ENCODE measurements at places on chromosomes 1 and 21.

GRCh38 chr21:15190837-15191236, 126.0 kb upstream of the NRIP1 start:
- DNase-seq = no peak

- no peak for DNase-seq
Measured at GRCh38 chr1:89989799-89990198, 5.1 kb upstream of the ZNF326 start.

GRCh38 chr21:33854604-33855003, 61.0 kb downstream of the ATP5PO start:
- DNase-seq = no peak

- no peak for DNase-seq
Measured at GRCh38 chr1:74485622-74486021, 26.8 kb downstream of the LRRC53 start.

- no peak for DNase-seq
Measured at GRCh38 chr1:102861247-102861646, 247.1 kb downstream of the COL11A1 start.

DNA sequence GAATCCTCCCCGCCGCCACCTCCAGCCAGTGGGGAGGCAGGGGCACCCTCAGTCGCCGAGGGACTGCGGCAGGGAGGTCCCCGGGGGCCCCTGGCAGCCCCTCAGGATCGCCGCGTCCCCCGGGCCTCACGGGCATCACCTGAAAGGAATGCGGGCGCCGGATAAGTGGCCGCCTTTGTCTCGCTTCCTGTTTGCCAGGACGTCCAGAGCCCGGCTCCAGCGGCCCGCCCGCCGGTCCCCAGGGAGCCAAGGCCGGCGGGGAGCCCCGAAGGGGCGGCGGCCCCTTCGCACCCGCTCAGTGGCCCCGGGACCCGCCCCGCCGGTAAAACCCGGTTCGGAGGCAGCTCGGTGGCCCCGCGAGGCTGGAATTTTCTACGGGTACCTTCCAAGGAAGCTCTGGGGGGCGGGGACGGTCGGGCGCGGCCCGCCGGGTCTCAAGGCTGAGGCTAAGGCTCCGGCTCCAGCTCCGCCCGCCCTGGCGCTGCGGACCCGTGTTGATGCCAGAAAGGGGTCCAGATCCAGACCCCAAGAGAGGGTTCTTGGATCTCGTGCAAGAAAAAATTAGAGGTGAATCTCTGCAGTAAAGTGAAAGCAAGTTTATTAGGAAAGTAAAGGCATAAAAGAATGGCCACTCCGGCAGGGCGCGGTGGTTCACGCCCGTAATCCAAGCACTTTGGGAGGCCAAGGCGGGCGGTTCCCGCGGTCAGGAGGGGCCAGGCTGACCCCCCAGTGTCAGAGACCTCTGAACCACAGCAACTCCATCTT, 12.6 kb downstream of the TINAGL1 start:
- no peak for DNase-seq

- DNase-seq = no peak
Measured at GRCh38 chr21:39014747-39015146, 168.5 kb downstream of the PSMG1 start.

GRCh38 chr1:10759413-10760200, 36.8 kb downstream of the CASZ1 start:
- no peak for DNase-seq

DNA sequence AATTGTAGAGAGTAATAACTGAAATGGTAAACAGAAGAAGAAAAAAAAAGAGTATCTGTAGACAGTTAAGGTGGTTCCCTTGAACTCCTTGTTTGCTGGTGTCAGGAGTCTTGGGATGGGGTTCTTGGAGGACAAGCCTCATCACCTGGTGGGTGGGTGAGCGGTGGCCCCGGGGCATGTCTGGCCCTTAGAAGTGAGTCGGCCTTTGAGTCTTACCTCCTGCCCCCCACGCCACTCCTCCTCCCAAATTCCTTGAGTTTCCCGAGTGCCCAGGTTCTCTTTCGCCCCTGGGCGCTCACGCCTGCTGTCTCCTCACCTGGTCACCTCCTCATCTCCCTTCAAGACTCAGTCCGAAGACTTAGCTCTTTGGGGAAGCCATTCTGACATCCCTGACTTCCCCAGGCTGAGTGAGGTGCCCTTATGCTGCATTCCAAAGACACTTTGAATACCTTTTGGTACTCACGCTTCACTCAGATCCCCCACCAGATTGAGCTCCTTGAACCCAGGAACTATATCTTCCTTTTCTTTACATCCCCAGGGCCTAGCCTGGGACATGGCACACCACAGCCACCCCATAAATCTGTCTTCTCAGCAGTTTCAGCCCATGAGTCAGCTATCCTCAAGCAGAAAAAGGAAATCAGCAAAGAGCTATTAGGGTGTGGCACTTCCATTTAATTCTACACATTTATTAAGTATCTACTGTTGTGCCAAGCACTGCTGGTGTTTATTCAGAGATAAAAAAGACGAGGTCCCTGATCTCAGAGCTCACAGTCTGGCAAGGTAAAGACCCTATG, 13.5 kb upstream of the IKBKE start:
- DNase-seq = no peak

- no peak for DNase-seq
Measured at GRCh38 chr21:16085421-16085820, 355.6 kb downstream of the USP25 start.

DNA sequence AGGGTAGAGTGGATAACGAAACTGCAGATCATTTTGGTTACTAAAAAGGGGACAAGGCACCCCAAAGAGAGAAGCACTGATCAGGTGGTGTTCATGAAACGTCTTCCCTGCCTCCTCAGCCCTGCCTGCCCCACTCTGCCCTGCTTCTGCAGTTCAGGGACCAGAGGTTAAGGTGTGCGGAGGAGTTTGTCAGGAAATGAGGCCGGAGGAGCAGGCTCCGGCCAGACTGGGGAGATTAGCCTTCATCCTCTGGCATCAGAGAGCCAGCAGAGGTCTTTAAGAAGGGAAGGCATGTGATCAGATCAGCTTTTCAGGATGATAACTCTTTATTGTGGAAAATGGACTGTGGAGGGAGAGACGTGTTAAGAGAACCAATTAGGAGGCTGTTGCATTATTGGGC, 291.9 kb upstream of the NR5A2 start:
- DNase-seq = no peak

DNA sequence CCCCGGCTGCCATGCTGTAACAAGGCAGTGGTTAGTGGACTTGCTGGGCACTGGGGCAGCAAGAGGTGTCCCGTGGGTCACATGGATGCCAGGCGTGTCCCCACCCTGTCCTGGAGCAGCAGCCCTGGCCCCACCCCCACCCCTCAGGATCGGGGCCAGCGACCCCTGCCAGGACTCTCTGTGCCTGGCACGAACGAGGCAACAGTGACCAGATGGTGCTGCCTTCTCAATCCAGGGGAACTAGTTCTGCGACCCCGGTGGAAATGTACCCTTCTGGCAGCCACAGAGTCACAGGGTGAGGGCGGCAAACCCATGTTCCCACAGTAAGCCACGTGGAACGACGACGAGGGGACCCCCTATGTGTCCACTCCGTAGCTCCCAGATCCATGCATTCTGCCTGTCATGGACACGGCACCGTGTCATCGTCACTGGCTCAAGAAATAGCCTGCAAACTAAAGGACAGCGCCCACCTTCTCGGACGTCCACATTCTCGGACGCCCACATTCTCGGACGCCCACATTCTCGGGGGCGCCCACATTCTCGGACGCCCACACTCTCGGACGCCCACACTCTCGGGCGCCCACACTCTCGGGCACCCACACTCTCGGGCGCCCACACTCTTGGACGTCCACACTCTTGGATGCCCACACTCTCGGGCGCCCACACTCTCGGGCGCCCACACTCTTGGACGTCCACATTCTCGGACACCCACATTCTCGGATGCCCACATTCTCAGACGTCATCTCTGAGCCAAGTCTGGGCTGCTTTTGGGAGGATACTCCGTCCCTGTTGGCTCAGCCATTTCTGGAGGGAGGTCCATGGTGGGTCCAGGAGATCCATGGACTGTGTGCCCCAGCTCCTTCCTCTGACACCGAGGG, 19.6 kb upstream of the ACTRT2 start:
- no peak for DNase-seq

DNA sequence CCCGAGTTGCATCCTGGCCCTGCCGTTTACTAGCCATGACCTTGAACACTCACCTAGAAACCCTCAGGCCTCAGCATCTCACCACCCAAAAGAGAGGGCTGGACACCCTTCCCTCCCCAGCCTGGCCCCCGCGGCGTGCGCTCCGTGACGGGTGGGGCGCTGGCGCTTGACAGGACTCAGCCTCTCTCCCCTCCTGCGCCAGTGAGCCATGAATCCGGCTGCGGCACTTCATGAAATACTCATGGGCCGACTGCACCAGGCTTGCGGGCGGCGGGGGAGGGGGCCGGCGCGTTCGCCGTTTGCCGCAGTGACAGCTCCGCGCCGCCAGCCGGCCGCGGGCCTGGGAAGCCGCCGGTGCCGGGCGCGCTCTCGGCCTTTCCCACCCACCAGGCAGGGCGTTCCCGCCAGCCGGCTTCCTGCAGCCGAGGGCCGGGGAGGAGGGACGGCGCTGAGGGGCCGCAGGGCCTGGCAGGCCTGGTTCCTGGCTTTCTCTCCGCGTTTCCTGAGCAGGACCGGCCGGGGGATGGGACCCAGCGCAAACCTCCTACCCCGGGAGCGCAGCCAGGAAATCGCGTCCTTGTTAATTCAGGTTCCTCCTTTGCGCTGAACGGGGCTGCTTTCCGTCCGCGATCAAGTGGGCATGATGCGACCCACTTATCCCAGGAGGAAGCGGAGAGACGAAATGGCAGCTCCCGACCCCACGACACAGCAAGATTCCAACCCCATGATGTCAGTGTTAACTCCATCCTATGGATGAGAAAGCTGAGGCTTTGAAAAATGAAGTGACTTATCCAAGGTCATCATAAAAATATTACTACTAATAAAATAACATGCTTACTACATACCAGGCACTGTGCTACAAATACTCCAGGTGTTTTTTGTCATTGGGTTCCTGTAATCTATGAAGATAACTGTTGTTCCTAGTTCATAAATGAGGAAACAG, 9.1 kb upstream of the LUZP1 start:
- peak; percentile 45 for DNase-seq

DNA sequence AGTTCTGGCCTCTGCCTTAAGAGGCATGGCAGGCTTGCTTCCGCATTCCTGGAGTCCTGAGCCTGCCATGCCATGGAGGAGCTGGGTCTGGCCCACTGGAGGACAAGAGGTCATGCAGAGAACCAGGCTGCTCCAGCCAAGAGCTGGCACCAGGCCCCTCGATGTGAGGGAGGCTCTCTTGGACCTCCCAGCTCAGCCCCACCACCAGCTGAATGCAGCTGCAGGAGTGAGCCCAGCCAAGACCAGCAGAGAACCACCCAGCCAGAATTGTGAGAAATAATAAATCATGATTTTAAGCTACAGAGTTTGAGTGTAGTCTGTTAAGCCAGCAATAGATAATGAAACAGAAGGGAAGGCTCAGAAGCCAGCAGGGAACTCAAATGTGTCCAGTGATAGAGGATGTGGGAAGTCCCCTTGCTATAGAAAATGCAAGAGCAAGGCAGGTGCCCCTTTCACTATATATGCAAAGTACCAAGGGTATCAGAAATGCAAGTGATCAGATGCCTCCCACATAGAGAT, 118.4 kb downstream of the HIVEP3 start:
- DNase-seq = no peak

GRCh38 chr1:15171271-15171908, 17.8 kb downstream of the TMEM51 start:
- DNase-seq = no peak

GRCh38 chr1:23667411-23667810, 24.2 kb upstream of the RPL11 start:
- no peak for DNase-seq

DNA sequence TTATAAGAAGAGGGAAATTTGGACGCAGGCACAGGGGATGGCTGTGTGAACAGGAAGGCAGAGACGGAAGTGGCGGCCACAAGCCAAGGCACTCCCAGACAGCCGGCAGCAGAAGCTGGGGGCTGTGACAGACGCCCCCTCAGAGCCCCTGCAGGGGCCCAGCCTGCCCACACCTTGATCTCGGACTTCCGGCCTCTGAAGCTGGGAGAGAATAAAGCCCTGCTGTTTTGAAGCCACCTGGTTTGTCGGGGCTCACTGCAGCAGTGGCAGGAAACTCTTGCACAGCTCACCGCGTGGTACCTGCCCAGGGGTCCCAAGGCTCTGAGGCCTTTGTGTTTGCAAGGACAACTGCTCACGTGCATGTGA, 13.7 kb downstream of the MEGF6 start:
- DNase-seq = no peak

- no peak for DNase-seq
Measured at GRCh38 chr1:25064465-25065240, 134.6 kb upstream of the RUNX3 start.

- DNase-seq = no peak
Measured at GRCh38 chr1:1411626-1412025, 4.5 kb upstream of the MRPL20 start.

DNA sequence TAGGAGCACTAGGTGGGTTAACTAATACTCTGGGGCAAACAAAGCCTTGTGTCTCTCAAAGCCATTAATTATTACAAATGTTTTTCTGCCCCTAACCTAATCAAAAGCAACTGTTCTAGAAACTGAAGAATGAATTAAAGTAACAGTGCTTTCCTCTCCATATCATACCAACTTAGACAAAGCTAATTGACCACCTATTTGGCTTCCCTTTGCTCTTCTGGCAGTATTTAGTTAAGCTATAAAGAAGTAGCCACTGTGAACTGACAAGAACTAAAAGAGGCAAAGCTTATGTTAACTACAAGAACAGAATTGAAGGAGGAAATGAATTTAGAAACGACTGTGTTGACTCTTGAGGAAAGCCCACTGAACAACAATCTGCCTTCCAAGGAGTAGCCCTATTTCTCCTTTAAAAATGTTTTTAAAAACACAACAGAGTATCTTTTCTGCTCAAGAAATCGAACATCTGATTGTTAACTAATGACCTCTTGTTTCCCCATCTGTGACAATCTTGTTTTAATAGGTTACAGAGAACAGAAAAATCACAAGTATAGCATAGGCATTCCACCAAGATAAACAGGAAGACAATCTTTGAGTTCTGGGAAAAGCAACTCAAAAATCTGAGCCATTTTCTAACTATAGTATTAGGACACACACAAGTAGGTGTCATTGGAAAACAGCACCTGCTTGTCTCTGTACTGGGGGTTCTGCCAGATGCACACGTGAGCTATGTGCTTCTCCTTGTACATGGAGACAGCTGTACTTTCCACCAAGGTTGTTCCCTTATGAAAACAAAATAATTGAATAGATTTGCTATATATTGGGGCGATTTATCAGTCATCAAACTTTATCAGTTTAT, 3.1 kb upstream of the EGLN1 start:
- no peak for DNase-seq

DNA sequence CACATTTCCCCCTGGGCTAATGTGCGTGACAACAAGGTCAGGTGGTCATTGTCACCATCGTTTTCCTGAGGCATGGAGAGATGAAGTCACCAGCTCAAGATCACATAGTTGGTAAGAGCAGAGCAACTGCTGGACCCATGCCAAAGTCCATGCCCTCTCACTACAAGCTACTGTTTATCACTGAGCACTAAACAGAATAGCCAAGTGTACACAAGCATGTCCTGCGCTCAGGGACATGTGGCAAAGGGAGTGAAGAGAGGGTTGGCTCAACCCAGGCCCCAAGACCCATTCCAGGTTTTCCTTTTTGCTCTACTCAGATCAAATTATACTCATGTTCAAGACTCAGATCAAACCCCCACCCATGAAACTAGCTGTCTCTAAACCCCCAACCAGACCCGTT, 20.8 kb downstream of the LRRC52 start:
- no peak for DNase-seq

Measured in stimulated activated CD4-positive, alpha-beta T cell treated with anti-CD3 and anti-CD28 coated beads, Interleukin-4, amount 100 ng/mL, for 48 hours (primary cell).